Stimulated activated CD4-positive, alpha-beta T cell treated with anti-CD3 and anti-CD28 coated beads, Interleukin-15, amount 100 ng/mL, for 1 hour (primary cell): ENCODE measurements at places on chromosomes 16 and 17.
A peak's percentile ranks its signal among the peaks of the same experiment; 100 is the strongest.

DNA sequence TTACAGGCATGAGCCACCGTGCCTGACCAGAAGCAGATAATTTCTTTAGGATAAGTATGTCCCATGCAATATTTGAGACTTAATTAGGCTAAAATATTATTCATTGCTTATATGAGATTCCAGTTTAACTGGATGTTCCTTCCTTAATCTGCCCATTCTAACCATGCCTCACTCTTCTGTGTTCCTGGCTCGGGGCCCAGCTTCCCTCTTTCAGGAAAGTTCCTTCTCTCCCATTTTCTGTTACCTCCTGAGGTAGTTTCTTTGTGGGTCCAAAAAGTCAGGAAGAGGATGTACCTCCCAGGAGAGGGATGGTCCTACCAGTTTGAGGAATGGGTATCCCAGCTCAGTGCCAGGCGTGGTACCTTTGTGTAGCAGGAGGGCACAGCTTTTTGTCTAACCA is 23.3 kb downstream of the UNK start:
- DNase-seq = no peak

DNA sequence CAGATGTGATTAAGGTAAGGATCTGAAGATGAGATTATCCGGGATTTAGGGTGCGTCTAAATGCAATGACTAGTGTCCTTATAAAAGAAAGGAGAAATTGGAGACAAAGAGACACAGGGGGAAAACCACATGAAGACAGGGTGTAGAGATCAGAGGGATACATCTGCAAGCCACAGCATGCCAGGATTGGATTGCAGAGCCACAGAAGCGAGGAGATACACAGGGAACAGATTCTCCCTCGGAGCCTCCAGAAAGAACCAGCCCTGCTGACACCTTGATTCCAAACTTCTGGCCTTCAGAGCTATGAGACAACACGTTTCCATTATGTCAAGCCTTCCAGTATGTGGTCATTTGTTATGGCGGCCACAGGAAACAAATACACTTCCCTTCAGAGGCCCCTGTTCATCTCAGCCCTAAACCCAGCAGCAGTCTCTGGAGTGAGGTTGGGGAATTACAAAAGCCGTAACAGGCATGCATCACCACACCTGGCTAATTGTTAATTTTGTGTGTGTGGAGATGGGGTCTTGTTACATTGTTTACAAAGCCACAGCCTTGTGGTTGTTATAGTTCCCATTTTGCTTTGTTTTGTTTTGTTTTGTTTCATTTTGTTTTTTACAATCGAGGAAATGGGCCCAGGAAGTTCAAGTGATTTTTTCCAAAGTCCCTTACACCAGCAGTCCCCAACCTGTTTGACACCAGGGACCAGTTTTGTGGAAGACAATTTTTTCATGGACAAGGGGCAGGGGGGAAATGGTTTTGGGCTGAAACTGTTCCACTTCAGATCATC is 51.6 kb upstream of the LYRM9 start:
- DNase-seq = no peak

DNA sequence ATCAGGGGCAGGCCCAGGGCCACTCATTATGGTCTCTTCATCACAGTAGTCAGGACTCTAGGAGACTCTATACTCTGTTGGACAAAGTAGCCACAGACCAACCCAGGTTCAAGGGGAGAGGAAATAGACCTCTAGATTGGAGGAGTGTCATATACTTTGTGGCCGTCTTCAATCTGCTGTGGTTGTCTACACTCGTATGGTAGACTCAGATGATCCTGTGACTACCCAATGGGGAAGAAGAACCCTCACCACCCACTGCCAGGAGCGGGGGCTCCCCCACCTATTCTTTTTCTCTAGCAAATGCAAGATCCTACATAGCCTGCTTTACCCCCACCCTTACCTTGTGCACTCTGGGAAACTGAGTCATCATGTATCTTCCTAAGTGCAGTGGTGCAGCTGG is 80.5 kb downstream of the KSR1 start:
- no peak for DNase-seq

DNA sequence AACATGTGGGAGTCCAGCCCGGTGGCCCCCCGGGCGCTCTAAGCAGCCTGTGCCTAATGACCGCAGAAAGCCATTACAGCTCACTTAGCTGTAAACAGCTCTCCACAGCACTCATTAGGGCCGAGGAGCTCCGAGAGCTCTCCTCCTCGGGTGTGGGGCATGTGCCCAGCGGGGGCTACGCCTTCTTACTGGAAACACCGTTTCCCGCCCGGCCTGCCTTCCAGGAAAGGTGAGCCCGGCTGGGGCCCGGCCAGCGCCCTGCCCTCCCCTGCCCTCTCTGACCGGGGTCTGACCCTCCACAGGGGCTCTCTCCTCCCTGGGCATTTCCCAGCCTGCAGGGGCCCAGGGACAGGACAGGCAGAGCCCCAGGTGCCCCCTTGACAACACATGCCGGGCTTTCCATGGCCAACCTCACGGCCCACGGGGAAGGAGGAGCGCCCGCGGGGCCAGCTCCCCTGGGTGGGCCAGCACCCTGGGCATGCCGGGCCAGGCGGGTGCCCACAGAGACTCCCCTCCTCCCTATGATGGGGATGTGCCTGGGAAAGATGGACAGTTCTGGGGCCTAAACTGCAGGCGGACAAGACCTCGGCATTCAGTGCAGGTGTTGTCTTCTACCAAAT is 72.6 kb downstream of the SDK2 start:
- DNase-seq = no peak

- no peak for DNase-seq
Measured at GRCh38 chr16:74309789-74310781, 13.5 kb downstream of the PSMD7 start.

GRCh38 chr16:82088483-82088882 is 53.4 kb downstream of the HSD17B2 start:
- DNase-seq = no peak

DNA sequence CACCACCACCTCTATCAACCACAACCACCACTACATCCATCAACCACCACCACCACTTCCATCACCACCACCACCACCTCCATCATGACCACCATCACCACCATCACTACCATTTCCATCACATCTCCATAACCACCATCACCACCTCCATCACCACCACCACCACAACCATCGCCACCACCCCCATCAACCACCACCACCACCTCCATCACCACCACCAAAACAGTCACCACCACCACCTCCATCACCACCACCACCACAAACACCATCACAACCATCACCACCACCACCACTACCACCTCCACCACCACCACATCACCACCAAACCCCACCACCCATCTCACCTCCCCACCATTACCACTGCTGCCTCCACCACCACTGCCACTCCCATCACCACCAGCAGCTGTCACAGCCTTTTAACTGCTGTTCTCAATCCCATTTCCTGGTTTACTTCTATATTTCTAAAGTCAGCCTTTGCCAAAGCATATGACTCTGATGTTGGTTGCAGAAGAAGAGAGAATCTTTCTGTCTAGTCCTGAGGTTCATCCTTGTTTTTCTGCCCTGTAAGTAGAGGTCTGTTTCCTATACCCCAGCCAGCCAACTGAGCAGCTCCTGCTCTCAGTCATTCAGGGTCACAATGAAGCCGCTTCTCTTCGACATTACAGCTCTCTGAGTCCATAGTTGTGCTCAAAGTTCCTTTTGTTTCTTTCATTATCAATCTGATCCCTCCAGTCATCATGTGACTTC is 14.0 kb downstream of the MARCHF10 start:
- no peak for DNase-seq

DNA sequence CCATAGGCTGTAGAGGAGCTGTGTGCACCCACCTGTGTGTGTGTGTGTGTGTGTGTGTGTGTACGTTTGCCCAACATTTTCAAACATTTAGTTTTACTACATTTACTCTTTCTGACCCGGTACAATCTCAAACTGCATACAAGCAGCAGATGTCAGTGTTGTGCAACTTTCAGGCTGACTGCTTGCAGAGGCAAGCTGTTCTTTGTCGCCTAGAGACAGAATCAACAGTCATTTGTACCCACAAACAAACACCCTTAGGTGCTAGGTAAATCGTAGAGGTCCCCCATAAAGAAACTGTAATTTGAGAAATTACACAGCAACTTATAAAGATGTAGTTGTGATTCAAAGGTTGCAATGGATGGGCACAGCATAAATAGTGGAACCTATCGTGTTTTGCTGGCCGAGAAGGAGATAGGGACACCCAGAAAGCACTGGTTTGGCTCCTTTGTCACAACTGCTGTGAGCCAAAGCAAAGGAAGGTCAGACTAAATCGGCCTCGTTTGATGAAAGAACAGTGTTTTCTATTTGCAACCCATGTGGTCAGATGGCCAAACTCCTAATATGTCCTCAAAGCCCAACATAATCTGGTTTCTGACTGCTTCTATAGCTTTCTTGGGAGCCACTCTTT is 478.4 kb downstream of the TOX3 start:
- DNase-seq = no peak

- DNase-seq = no peak
Measured at GRCh38 chr17:9783050-9783449, 8.3 kb downstream of the DHRS7C start.

- no peak for DNase-seq
Measured at GRCh38 chr16:26717826-26718225, 348.9 kb upstream of the C16orf82 start.

GRCh38 chr17:55661963-55662834 is 60.5 kb downstream of the TMEM100 start:
- DNase-seq = no peak

- no peak for DNase-seq
Measured at GRCh38 chr16:17269439-17269838, 201.3 kb downstream of the XYLT1 start.

GRCh38 chr17:40518401-40519088 is 17.1 kb upstream of the TNS4 start:
- DNase-seq = no peak

GRCh38 chr17:81291662-81292061 is 3.4 kb downstream of the SLC38A10 start:
- DNase-seq = peak; percentile 50

DNA sequence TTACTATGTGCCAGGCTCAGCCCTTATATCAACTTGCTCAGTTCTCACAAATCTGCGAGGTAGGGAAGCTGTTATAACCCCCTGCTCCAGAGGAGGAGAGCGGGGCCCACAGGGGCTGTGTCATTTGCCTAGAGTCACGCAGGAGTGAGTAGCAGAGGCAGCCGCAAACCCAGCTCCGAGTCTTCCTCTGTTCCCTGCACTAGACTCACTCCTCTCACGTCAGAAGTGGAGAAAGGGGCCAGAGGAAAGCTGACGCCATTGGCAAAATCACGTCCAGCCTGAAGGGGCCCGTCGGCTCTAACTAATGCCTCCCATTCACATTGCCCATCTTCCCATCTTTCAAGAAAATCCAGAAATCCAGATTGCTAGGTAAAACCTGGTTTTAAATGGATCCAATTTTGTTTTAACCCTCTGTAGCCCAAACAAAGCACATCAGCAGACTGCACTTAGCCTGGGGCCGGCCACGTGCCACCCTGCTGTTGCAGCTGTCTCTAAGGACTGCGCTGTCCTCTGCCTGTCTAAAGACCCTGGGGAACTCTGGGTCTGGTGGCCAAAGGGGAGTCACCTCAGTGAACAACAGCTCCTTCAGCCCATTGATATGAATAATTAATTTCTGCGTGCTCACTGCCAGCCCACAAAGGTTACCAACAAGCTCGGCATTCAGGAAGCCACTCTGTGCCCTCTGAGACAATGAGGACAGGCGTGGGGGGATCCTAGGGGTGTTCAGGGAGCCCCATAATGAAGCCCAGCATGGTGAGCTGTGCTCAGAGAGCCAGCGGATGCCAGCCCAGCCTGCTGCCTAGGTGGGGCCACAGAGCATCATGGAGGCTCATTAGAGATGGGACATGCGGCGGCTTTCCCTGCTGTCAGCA is 36.7 kb upstream of the ABR start:
- no peak for DNase-seq

DNA sequence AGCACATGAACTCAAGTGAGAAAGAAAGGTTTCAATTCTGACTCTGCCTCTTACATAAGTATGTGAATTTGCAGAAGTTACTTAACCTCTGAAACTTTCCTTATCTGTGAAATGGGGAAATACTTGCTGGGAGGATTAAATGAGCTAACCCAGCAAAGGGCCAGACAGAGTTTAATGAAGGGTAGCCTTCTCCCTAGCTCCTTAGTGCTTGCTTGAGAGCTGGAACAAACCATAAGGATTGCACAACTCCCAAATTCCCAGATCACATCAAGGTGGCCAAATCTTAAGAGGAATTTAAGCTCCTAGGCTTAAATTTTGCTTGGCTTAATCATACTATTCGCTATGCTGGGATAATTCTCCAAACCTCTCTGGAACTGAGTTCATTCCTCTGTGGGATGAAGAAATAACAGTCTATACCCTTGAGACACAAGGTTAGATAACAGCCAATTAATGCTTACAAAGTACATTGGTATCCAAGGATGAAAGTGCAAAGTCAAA is 11.8 kb upstream of the WSB1 start:
- DNase-seq = no peak

- no peak for DNase-seq
Measured at GRCh38 chr16:87754535-87754934, 11.3 kb downstream of the KLHDC4 start.

DNA sequence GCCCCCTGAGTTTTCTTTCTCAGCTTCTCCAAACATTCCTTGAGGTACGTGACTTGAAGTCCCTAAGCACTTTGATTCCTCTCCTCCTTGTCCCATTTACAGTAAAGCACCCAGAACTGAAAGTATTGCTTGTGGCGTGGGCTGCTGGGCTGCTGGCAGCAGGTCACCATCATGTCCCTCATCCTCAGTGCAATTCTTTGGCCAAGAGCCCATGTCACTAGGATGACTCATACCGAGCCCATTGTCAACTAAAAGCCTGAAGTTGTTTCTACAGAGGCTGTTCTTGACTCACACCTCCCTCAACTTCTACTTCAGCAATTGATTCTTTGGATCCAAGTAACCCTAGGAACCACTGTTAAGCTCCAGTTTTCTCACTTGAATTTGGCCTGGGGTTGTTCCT is 54.3 kb downstream of the KPNA2 start:
- DNase-seq = no peak

GRCh38 chr17:19348806-19349205 is 13.7 kb downstream of the B9D1 start:
- DNase-seq = no peak

- no peak for DNase-seq
Measured at GRCh38 chr16:85027958-85028684, 526 bp downstream of the KIAA0513 start.

DNA sequence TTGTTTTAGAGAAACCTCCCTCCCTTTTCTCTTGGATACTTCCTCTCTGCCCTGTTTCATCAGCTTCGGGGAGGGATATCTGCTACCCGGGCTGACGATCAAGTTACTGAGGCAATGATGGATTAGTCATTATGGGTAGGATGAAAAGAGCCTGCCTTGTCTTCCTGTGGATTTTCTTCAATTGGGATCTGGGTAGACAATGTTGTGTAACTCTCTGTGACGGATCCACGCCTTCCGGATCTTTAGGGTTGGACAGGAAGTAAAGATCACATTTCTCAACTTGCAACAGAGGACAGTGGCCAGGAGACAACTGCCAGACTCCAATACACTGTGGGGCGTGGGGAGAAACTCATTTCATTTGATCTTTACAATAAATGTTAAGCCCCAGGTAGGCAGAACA is 11.3 kb upstream of the CHST6 start:
- no peak for DNase-seq

GRCh38 chr16:1929105-1929504 is 10.9 kb upstream of the HS3ST6 start:
- no peak for DNase-seq
